Type B pancreatic cell (in vitro differentiated cells): ENCODE measurements at places on chromosomes 2 and 18.

DNA sequence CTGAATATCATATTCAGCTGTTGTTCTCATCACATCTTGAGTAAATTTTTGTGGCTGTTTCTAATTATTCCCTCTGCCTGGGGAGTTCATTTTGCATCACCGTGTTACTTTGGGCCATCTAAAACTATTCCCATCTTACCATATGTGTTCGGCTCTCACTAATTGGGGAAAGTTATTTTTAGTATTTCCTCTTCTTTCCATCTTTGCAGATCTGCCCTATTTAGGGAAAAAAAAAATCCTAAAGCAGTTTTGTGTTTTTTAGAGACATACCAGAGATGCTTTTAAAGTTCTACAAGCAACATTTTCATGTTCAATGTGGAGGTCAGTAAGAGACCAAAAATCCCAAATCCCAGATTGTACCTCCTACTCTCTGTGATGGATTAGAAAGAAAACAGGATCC lies 111.3 kb upstream of the NDUFV2 start:
- DNase-seq: no peak

- DNase-seq: no peak
These were observed 7.1 kb downstream of the CCNYL1 start for GRCh38 chr2:207718521-207718920.

DNA sequence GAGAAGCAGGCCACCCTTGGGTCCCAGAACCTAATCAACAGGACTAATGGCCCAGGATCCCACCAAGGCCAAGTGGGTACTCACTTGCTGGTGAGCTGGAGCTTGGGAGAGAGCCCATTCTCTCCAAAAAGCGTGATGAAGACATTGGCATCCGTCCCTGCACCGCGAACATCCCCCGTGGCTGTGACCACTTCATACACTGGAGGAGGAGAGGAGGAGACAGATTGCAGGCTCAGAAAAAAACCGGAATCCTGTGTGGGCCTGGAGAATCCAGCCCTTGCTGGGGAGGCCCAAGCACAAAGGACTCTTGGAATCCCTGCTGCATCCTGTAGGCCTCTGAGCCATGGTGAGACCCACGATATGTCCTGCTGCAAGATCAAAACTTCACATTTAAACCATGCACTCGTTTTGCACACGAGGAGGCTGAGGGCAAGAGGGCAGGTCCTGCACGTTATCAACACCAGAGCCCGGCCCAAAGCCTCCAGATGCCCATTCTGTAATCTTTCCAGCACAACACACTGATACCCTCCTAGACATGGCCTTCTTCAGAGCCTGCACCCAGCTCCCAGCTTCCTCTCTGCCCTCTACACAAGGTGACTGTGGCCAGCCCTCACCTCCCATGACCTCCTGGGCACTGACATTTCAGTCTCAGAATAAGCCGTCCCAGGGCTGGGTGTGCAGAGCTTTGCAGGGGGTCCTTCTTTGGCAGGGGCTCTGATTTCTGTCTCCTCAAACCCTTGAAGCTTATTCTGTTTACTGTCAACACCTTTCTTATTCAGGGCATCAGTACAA lies 7.8 kb downstream of the LOXHD1 start:
- DNase-seq: no peak

- no peak for DNase-seq
These were observed 731.4 kb upstream of the CHAC2 start for GRCh38 chr2:53036196-53036595.

DNA sequence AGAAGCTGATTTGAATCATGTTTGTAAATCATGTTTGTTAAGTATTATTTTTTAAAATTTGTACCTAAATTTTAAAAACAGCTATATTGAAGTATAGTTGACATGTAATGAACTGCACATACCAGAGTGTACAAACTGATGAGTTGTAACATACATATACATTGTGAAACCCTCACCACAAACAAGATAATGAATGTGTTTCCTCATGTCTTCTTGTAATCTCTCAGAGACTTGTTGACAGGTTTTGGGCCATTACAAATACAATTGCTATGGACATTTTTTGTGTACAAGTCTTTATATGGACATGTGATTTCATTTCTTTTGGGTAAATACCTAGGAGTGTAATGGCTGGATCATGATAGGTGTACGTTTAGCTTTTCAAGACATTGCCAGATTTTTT lies 21.5 kb downstream of the WDR43 start:
- DNase-seq: no peak

DNA sequence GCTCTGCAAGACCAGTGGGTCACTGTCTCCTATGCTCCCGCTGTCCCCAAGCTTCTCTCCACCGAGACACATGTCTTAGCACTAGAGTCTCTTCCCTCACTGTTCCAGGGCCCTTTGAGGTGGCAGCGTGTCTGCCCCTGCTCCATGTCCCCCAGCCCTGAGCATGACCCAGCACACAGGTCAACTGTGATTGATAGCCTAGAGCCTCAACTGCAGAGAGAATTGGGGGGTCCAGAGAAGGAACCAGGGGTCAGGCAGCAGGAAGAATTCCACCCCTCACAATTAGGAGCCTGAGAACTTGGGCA lies 54.6 kb upstream of the ODC1 start:
- no peak for DNase-seq

DNA sequence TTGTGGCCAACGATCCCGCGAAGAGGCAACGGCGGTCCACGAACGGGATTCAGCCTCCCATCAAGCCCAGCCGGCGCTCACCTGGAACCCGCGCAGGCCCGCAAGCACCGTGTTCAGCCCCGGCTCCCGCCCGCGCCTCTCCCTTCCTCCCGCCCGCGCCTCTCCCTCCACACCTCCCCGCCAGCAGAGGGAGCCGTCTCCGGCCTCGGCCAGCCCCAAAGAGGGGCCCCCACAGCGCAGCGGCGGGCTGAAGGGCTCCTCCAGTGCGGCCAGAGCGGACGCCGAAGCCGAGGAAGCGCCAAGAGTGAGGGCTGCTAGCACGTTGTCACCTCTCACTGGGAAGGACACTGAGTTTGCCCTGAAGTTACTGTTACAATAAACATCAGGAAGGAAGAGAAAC lies 55.3 kb upstream of the LAPTM4A start:
- no peak for DNase-seq

- no peak for DNase-seq
These were observed 81.4 kb downstream of the MSH2 start for GRCh38 chr2:47484396-47484795.

- no peak for DNase-seq
These were observed 95.3 kb upstream of the BZW1 start for GRCh38 chr2:200716386-200716785.
